HuH-7 (cell line): ENCODE measurements at places on chromosomes 7 and 10.

GRCh38 chr10:73970845-73971244, 27.1 kb upstream of the VCL start:
- no peak for DNase-seq

DNA sequence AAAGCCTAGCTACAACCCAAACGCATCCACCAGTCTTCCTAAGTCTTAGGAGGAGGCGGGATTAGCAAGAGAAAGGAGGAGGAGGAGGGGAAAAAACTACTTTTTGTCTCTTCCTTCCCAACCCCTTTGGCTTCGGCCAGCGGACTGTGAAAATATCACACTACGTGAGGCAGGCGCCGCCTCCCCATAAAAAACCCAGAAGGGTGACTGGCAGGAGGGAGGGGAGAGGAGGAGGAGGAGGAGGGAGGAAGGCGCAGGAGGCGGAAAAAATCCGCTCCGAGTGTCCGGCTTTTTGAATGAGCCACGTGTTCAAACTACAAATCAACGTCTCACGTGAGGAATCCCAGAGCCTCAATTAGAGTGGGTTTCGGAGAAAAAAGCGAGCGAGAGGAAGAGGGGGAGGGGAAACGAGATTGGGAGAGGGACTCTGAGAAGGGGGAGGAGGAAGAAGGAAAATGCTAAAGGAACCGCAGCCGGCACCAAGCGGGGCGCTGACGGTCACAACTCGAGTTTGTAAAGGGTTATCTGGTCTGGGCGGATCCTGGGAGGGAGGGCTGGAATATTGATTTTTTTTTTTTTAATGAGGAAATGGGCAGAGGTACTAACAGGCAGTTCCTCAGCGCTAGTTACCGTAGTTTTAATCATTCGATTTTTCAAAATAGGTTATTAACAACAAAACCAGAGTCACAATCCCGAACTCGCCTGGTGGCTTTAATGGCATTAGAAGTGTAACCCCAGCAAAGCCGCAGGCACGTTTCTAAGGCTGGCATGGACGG, at the start of gene IGF2BP3:
Gene IGF2BP3 (minus strand): TSS at position 162 of the 776 bp plus-strand sequence. CDS start 381 bp downstream, outside the sequence.
- DNase-seq = peak; percentile 79

- DNase-seq = peak; percentile 81
These were observed 158.6 kb upstream of the LYZL1 start for GRCh38 chr10:29130190-29130673.

GRCh38 chr10:116849248-116850057, at the start of gene ENO4:
ENO4 (plus strand) TSS chr10:116849499; CDS start chr10:116849567, 68 bp downstream.
- DNase-seq = peak; percentile 36

DNA sequence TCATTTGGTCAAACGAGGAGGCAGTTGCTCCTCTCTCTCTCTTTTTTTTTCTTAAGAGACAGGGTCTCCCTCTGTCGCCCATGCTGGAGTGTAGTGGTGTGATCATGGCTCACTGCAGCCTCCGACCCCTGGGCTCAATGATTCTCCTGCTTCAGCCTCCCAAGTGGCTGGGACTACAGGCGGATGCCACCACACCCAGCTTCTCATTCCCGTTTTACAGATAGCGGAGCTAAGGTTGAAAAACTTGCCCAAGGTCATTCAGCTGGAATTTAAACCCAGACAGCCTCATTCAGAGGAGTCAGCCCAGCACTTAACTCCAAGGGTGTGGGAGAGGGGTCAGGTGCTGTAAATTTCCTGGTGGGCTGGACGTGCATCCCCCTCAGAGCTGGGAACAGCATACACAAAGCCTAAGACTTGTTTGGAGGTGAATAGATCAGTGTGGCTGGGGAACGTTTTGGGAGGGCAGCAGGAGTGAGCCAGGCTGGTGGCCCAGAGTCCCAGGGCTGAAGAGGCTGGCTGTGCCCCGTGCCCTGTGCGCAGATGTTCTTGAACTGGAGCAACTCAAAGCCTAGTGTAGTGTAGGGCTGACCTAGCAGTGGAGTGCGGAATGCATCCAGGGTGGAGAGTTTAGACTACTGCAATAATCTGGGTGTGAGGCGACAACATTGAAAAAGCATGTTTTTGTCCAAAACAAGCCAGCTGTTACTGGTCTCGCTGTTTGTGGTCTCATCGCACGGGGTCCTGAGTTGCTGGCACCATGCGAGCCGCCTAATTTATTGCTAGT, 2.3 kb downstream of the HTRA1 start:
- no peak for DNase-seq

DNA sequence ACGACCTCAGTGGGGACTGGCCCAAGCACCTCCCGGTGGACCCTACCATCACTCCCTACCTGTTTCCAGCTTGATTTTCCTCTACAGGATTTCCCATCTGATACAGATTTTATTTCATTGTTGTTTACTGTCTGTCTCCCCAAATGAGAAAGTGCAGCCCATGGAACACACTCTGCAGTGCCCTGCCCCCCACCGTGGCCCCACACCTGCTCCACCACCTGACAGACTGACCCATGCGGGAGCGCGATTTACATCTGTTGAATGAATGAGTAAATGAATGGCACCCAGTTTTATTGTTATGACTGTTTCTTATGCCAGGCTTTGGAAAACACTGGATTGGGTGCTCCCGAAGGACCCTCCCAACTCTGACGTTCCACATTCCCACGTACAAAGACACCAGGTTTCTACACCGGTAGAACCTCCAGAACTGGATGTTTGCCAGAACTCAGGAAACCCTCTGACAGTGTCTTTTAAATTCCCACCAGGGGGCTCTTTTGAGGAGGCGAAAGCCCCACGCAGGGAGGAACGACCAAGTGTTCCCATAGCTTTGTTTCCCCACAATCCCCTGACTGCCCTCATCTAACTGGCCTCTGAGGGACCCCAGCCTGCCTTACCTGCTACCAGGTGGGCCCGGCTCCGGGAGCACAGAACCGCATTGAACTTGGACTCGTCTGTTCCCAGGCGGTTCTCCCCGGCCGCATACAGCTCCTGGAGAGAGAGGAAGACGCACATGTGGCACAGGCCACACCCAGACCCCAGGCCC, 29.0 kb downstream of the PLAC9 start:
- DNase-seq = peak; percentile 30

DNA sequence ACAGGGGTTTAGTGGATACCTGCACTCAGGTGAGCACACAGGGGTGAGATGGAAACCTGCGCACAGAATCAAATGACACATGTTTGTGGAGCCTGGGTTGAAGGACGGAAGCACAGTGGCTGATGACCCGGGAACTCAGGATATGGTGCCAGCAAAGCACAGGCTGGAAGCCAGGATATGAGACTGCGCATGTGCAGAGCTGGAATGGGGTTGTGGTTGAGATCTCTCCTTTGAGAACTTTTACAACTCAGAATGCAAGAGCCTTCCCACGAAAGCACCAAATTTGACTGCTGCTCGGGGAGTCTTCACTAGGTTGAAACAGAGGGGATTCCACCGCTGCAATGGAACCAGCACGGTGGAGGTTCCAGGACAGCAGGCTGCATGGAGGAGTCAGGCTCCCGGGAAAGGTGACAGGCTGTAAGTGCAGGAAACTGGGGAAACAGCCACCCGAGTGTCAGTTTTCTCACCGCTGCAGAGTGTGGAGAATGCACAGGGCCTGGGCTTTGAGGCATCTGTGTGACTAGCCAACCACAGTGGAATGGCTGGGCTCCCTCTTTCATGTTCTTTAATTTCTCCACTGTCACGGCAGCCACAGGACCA, 133.4 kb upstream of the TCERG1L start:
- DNase-seq = no peak

GRCh38 chr7:158579662-158580646, 7.7 kb downstream of the PTPRN2 start:
- no peak for DNase-seq

DNA sequence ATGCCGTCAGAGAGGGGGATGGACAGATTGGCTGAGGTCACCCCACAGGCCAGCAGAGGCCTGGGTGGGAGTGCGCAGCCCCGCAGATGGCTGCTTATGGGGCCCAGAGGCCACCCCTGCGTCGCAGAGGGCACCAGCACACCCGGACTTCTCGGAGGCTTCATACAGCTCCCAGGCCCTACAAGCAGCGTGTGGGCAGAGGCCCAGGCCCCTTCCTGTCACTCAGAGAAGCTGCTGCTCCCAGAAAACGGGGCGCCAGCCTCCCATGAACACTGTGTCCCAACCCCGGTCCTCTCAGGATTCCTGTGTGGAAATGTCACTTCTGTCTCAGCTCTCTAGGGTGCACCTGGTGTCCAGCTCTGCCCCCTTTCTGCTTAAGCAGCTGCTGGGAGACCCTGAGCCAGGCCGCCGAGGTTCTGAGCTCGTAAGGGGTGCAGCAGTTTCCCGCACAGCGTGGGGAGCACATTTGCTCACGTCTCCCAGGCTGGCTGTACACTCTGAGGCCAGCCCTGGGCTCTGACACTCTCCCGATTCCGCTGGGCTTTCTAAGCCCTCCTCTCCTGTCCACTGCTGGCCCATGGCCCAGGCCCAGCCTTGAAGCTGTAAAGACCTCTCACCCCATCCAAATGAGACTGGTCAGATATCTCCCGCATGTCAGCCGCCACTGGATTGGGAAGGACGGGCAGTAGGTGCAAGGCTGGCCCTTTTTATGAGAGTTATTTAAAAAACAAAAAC, 6.8 kb downstream of the GPR146 start:
- no peak for DNase-seq
